WTC11 (cell line): ENCODE measurements at places on chromosomes 2 and 18.
A peak's percentile ranks its signal among the peaks of the same experiment; 100 is the strongest.

- no peak for DNase-seq
Observed at GRCh38 chr2:233838726-233839446, 15.4 kb downstream of the HJURP start.

DNA sequence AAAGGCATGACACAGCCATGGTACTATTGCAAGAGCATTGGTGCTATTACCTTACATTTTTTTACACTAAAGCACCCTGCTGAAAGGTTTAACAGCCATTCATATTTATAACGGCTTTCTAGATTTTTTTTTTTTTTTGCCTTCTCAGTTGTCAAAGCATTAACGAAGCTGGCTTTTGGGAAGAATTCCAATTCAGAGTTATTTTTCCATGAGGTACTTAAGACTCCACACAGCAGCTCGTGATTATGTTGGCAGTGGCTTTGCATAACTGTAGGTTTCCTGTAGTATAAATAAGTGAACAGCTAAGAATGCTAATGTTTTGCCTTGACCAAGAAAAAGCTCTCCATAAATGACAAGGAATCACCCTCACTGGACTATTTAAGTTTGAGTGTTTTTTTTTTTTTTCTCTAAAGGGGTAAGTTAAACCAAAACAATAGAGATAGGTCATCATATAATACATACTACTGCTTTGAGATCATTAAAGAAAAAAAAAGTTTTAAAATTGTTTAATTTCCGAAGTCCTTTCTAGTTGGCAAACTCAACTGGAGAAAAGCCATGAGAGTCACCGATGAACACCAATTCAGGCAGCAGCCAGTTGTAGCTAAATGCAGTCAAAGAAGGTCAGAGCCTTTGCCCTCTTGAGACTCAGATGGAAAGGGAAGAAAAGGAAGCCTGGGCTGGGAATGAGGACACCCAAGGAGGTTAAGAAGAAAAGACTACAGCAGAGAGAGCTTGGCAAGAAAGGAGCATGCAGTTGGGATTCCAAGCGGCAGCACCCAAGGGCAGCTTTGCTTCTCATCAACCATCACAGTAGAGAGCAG lies 187.4 kb upstream of the NCKAP5 start:
- no peak for DNase-seq

GRCh38 chr2:119117891-119118882 lies 40.4 kb downstream of the C1QL2 start:
- no peak for DNase-seq

DNA sequence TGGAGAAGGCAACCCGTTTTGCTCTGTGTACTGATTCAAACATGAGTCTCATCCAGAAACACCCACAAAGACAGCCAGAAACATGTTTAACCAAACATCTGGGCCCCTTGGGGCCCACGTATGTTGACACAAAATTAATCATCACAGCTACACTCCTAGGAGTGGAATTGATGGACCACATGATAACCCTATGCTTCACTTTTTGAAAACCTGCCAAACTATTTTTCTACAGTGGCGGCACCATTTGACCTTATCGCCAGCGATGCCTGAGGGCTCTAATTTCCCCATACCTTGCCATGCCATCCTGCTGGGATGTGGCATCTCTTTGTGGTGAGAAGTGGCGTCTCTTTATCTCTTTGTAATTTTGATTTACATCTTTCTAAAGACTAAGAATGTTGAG lies 38.5 kb downstream of the PSMG2 start:
- DNase-seq: no peak

- no peak for DNase-seq
Observed at GRCh38 chr2:193371200-193371599, 1176.5 kb upstream of the TMEFF2 start.

DNA sequence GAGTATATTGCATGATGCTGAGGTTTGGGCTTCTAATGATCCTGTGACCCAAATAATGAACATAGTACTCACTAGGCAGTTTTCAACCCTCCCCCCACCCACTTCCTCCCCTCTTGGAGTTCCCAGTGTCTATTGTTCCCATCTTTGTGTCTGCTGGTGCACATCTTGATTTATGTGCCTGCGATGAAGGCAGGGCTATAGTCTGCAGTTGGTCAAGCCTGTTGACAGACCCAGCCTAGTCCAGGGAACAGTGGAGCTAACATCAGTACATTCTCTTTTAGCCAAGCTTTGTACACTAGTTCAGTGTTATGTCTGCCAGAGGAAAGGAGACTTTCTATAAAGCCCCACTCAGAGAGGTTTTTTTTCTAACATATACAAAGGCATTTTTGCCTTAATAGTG lies 287.6 kb downstream of the CPS1 start:
- no peak for DNase-seq

GRCh38 chr2:238242731-238243495 lies 3.1 kb upstream of the HES6 start:
- no peak for DNase-seq

DNA sequence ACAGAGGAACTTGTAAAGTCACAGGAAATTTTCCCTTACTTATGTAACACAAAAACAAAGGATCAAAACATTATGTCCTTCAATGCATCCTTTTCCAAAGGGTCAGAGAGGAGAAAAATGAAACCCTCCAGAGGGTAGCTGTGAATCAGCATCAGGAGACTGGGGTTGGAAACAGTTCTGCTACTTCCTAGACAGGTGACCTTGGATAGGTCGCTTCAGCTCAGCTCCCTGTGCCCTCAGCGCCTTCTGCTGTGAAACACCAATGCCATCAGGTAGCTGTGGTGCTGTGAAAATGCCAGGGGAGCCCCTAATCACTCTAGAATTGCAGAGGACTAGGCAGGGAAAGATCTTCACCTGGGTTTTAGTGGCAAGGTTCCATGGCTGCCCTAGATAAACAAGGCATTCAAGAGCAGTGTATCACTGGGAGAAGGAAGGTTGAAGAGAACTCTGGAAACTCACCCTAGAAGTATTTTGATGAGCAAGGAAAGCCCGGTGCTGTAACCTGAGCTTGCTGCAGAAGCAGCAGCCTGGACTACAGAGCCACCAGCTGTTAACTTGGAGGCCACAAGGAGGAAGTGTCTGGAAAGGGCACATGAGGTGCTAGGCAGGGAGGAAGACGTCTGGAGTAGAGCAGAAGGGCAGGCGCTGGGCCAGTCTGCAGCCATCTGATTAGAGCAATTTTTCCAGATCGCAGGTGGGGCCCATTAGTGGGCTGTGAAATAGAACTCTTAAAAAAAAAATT lies 100.7 kb upstream of the MCFD2 start:
- peak; percentile 39 for DNase-seq

GRCh38 chr2:225270861-225271260 lies 128.6 kb upstream of the NYAP2 start:
- no peak for DNase-seq

GRCh38 chr2:24957221-24957620 lies 14.5 kb downstream of the DNAJC27 start:
- no peak for DNase-seq

GRCh38 chr2:157837851-157838441 lies 38.2 kb downstream of the ACVR1 start:
- DNase-seq: no peak

DNA sequence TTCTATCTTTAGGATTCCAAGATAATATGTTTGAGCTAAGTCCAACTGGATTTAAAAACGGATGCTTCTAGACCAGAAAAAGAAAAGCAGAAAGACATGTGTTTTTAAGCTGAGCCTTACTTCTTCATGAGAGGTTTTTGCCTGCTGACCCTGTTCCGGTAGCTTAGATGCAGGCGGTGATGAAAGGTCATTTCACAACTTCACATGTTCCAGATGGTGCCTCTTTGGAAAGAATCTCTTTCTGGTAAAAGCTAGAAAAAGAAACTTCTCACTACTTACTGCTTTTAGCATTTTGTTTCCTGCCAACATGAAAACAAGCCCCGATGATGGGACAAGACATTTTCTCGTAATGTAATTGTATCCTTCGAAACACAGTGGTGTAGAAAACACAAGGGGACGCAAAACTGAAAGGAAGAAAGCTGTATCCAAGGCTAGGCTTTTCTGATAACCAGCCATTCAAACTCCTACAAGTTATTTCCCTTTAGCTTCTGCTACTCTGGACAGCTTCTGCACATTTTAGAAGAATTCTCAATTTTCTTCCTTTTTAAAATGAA lies 407.3 kb upstream of the LYPD1 start:
- DNase-seq: no peak

GRCh38 chr2:111940333-111941196 lies 42.2 kb downstream of the MERTK start:
- no peak for DNase-seq

- no peak for DNase-seq
Observed at GRCh38 chr2:68784188-68784587, 49.6 kb downstream of the ARHGAP25 start.
